ENCODE measurements at places on chromosomes 2 and 18.

GRCh38 chr2:20326163-20326780 is 24.4 kb downstream of the PUM2 start:
- DNase-seq, result no peak

DNA sequence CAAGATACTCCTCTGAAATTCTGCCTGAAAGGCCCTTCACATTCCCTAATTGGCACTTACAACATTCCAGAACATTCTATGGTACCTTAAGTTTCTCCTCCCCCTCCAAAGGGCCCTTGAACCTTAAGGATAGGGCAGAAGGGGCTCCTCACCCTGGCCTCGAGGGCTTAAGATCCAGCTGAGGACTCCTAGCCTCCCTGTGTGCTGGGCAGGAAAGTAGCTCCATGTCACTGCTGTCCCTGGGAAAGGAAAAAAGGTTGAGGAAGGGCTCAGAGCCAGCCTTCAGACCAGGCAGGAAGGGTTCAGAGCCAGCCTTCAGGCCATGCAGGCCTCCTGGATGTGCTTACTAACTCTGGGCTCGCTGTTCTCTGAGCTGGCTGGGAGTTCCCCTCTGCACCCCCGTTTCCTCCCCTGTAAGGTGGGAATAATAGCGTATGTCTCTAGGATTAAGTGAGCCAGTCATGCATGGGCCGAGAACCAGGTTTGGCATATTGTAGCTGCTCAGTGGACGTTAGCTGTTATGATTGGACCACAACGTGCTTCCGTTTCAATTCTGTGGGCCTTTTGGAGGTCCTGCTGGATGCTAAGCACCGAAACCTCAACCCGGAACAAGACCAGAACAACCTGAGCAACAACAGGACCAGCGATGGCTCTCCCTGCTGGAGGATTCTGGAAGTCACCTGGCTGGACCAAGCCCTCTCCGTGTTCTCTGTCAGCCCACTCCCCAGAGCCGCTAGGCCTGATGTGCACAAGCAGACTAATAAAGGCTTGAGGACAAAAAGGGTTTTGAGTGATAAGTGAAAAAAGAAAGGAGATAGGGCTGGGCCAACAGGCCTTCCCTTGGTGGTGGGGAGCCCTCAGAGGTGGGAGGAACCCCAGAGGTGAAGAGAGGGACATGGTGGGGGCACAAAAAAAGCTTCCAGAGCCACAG is 1.0 kb upstream of the B3GNT7 start:
- no peak for DNase-seq

DNA sequence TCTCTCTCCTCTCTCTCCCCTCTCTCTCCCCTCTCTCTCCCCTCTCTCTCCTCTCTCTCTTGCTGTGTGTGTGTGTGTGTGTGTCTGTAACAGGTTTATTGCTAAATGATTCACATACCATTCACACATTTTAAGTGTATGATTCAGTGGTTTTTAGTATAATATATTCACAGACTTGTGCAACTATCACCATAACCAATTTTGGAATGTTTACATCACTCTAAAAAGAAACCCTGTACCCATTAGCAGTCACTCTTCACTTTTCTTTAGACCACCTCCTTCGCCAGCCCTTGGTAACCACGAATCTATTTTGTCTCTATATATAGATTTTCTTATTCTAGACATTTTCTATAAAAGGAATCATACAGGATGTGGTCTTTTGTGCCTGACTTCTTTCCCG is 11.4 kb downstream of the THNSL2 start:
- DNase-seq, result no peak

DNA sequence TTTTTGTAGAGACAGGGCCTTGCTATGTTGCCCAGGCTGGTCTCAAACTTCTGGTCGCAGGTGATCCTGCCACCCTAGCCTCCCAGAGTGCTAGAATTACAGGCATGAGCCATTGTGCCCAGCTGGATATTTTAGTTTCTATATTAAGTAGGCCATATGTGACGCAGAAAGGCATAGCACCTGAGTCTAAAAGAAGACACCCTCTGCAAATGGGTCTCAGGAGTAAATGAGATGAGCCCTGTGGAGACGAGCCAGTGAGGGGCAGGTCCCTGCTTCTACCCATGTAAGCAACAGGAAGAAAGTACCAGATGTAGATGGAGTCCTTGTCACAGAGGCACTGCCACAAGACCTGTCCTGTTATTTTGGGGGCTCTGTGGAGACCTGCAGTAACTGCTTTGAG is 322.4 kb downstream of the PTPRM start:
- DNase-seq, result no peak

- DNase-seq, result no peak
Measured at GRCh38 chr2:227043981-227044380, 120.0 kb downstream of the COL4A4 start.

- no peak for DNase-seq
Measured at GRCh38 chr2:136381722-136382633, 264.0 kb upstream of the CXCR4 start.

- DNase-seq, result no peak
Measured at GRCh38 chr18:653512-653911, 3.9 kb upstream of the TYMS start.

DNA sequence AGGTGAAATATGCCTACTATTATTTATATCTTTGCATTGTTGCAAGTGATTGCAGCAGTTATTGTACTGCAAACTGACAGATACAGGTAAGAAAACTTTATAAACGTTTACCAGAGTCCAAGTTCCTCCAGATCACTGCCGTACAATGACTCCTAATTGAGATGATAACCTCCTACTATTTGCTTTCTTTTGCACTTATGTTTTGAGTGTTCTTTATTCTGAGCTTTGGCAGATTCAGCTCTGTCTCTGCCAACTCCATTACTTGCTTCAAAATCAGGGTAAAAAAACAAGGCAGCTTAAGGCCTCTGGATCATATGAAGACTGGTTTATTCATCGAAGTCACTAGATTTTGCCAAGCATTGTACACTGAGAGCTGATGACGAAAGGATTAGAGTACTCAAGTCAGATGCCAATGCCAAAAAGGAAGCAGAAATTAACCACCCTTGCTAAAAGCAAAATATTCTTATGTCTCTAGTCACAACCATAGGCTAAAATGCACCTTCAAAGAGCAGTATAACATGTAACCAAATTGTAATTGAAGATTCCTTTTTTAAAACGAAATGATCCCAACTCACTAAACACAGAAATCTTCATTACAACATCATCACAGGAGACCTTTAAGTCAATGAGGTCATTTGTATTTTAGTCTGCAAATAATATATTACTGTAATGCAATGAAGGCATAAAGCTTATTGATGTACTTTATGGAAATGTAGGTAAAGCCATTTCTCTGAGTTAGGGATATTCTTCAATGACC is 10.5 kb upstream of the IKZF2 start:
- DNase-seq, result no peak

GRCh38 chr2:27322301-27322765 is 564 bp downstream of the MPV17 start:
- DNase-seq, result no peak

- no peak for DNase-seq
Measured at GRCh38 chr2:98550165-98550564, 58.1 kb downstream of the COA5 start.

DNA sequence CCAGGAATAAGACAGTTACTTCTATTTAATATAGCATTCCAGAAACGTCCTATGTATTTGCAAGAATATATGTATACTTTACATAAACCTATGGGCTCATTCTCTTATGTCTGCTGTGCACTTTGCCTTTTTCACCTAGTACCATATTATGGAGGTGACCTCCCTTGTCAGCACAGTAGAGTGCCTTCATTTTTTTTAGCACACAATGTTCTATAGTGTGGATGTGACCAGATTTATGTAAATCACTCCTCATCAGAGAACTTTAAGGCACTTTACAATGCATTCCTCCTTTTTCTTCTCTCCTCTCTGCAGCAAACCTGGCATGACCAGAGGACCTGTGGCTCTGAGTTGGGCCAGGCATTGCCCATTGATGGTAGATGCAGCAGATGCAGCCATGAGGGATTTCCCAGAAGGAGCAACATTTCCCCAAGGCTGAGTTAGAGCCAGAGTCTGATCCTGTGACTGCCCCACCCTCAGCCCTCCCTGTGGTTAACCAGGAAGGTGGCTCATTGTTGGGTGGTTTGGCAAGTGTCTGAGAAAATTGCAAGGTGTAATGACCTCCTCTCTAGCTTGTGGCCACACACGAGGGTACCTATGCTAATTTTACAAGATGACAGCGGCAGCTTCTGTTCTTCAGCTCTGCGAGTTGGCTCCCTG is 76.5 kb upstream of the DLX2 start:
- no peak for DNase-seq

DNA sequence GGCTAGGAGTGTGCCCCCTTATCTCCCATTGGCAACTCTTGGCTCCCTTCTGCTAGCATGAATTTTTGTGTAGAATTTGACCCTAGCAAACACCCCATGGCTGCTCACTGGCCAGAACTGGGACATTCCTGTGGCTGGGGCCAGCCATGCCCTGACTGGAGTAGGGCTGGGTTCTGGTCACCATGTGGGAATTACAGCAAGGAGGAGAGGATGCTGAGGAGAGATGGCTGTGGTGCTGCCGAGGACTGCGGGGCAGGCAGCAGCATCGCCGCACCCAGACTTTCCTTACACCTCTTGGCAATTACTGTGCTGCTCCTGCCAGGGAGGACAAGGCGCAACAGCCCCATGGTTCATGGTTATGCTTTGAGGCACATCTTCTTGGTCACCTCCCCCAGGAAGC is 12.7 kb downstream of the KCNF1 start:
- no peak for DNase-seq

GRCh38 chr2:62304429-62305417 is 108.8 kb downstream of the B3GNT2 start:
- no peak for DNase-seq

DNA sequence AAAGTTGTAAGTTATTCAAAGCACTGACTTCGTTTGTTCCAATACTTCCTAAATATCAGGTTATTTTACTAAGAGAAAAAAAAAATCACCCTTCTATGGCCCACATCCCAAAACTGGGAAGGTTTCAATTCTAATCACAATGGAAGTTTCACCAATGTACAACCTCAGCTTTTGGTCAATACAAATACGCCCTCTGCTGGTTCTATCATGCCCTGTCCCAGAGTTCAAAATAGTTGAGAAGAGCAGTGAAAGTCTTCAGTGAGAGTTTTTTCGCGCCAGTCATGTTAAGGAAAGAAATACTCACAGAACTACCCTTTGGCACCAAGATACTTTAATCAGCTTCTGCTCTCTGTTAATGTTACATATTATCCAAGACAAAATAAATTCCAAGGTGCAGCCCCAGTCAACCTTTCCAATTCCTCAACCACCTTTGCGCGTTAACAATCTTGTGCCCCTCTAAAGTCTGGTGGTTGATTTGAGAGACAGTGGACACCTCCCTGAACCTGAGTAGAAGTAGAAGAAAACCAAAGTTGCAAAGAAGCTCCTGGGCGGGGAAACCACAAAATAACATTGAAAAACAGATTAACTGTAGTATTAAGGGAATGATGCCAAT is 59.9 kb downstream of the SUMO1 start:
- DNase-seq, result peak; percentile 58

- DNase-seq, result no peak
Measured at GRCh38 chr2:209369656-209370055, 54.2 kb upstream of the MAP2 start.

DNA sequence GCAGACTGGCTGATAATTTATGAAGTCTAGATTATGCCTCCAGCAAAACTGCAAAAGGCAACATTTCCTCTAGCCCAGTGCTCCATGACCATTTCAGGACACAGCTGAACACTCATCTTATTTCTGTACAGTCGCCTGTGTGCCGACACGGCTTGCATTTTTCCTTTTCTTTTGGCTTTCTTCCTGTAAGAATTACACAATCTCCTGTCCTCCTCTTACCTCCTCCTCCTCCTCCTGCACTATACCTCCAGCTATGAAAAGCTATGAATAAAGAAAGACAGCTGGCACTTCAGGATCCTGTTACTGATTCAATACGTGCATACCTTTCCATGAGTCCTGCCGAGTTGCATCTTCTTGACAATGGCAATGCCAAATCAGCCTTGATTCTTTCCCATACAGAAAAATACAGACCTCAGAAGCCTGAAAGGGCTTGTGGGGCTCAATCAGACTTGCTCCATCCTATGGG is 32.2 kb upstream of the TRIB2 start:
- no peak for DNase-seq

DNA sequence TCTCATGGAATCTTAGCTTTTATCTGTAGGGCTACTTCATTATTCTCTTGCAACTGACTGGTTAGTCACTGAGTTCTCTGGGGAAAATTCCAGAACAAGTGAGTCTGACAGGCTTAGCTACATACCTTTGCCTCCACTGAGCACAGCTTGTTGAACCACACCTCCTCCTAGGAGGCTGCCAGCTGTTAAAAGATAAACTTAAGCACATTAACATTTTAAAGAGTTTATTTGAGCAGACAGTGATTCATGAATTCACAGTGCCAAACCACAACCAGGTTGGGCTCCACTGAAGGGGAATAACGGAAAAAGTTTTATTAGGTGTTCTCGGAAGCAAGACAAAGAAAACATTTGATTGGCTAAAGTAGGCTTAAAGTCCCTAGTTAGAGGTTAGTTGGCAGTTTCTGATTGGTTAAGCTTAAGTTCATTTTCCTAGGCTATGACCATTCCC is 12.5 kb upstream of the SLC38A11 start:
- no peak for DNase-seq

DNA sequence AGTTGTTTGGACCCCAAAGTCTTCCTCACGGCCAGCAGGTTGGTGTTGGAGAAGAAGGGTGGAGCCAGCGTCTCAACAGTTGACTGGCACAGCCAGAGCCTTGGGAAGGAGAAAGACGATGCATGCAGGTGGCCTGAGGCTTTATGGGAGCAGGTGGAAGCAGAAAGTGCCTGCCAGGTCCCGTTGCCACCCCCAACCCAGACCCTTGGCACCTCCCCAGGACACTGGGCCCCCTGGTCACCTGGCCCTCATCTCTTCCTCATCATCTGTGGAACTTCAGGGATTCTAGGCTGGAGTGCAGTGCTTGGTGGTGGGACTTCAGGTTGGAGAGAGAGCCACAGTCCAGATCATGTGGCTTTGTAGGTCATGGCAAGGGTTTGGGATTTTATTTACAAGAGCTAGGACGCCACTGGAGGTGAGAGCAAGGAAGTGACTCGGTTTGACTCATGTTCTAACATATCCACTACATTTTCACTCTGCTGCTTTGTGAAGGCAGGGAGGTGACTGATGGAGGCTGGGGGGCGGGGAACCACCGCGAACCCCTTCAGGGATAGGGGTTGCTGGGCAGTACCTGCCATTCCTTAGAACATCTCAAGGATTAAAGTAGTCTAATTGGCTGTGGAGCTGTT is 62.5 kb upstream of the B3GNT7 start:
- no peak for DNase-seq

- DNase-seq, result no peak
Measured at GRCh38 chr18:49865401-49865800, 52.1 kb upstream of the ACAA2 start.

DNA sequence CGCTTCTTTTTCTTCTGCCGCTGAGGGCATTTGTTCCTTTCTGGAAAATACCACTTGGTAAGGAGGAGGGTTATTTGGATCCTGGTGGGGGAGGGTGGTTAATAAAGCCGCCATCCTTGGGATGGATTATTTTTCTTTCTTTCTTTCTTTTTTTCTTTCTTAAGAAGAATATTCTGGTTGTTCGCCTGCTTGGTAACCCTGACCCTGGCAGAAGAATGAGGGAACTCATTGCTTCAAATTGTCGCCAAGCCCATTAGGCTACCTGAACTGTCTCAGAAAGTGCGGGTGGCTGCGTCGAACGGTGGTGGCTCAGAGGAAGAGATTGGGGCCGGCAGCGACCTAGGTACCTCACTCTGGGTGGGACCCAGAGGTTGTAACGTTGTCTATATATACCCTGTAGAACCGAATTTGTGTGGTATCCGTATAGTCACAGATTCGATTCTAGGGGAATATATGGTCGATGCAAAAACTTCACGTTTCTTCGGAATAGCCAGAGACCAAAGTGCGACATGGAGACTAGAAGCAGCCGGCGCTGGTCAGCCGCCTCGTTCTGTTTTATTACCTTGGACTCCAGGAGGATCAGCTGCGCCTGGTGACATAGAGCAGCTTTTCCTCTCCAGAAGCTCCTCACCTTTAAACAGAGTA is 1.3 kb upstream of the HOXD4 start:
- no peak for DNase-seq

Data from Panc1 (cell line).